ENCODE measurements at places on chromosomes 3 and 15.

GRCh38 chr3:16906682-16907081 lies 21.9 kb downstream of the PLCL2 start:
- DNase-seq = no peak

GRCh38 chr15:57345584-57345983 lies 30.7 kb upstream of the CGNL1 start:
- DNase-seq = no peak

DNA sequence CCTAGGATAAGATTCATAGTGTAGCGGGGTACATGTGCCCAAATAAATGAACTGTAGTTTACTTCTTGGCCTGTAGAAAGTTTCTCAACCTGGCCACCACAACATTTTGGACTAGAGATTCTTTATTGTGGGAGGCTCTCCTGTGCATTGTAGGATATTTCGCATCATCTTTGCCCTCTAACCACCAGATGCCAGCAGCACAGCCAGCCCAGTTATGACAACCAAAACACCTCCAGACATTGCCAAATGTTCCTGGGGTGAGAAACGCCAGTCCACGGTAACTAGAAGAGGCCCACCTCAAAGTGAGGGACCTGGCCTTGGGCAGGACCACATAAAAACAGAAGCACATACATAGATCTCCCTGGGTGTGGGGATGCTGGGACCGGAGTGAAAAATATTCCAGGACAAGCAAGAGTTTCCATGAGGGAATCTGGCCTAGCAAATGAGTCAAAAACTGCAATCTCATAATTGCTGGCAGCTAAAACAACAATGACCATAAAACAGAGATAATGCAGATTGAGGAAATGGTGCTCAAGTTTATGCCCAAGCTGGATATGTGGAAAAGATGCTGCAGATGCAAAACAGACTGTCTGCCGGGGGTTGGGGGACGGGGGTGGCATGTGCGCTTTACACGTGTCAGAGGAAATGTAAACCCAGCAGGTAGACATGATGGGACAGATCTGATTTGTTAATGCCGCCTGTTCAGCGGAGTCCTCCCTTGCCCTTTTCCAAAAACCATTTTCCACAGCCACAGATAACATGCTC lies 39.7 kb downstream of the ARHGEF3 start:
- no peak for DNase-seq

DNA sequence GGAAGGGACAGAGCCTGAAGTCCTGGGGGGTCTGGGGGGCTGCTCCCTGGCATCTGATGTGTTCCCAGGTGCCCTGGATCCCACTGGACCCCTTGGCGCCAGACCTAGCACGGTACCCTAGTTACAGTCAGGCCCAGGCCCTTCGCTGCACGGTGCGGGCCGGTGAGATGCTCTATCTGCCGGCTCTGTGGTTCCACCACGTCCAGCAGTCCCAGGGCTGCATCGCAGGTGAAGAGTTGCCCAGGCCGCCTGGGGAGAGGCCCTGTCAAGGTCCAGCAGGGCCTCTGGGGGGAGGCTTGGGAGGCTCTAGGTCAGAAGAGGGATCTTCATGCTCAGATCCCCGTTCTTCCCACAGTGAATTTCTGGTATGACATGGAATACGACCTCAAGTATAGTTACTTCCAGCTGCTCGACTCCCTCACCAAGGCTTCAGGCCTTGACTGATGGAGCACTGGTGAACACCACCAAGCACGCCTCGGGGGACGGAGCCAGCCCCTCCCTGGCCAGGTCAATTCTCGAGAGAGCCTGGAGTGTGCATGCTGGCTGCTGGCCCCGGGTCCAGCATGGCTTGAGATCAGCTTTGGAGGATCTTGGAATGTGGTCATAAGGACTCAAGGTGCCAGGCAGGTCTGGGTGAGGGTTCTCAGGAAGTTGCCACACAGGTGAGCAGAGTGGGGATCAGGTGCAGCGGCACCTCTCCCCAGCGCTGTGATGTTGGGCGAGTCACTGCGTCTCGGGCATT lies 1.8 kb upstream of the PLA2G4B start:
- DNase-seq = no peak

DNA sequence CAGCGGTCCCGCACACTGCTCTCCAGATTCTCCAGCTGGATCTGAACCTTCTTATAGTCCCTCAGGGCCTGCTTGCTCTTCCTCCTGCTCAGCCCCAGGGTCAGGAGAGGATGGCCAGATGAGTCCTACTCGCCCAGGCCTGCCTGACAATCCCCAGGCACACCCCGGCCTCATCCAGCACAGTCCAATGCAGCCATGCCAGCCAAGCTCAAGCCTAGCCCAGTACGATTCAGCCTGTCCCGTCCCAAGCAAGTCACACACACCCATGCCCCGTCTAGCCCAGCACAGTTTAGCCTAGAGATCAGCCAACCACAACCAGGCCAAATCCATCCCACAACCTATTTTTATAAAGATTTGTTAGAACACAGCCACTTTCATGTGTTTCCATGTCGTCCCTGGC lies 16.8 kb downstream of the PLXNB1 start:
- no peak for DNase-seq

DNA sequence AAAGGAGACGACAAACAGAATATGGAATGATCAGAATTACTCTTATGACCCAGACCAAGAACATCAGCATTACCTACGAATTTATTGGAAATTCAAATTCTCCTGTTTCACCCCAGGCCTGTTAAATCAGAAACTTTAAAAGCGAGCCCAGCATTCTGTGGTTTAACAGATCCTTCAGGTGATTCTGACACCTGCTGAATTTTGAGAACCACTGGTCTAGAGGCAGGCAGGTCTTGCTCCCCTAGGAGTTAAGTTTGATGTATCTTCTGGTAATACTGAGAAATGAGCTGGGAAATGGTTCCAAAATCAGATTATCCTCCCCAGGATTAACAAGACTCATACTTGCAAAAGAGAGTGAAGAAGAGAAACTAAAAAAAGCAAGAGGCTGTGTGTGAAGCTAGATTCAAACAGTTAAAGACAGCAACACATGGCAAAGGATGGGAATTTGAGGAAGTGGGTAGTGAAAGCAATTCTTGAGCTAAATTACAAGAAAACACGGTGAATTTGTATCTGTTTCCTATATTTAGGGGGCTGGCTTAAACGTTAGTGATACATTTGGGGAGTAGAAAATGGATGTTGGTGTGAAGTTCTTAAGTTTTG lies 66.0 kb downstream of the FLNB start:
- no peak for DNase-seq

DNA sequence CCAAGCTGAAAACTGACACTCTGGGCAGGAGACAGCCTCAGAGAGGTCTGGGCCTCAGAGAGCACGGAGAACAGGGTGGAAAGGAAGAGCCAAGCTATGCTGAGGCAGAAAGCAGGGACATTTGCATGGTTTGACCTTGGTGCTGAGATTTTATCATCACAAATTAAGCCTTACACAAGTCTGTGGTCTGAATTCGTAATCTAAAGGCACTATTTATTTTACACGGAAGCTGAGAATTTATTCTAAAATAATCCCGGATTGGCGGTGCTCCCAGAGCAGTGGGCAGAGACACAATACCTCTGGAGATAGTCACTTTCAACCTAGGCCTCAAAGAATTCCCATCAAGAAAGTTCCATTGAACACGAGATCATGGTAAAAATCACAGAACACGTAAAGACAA lies 47.5 kb downstream of the CFAP92 start:
- DNase-seq = no peak
